SJSA1 (cell line): ENCODE measurements at places on chromosomes 5 and 9.
A peak's percentile ranks its signal among the peaks of the same experiment; 100 is the strongest.

GRCh38 chr5:96752341-96753016 lies 55.3 kb downstream of the ERAP1 start:
- peak; percentile 49 for DNase-seq

- DNase-seq, result no peak
These were observed 31.5 kb upstream of the ADRB2 start for GRCh38 chr5:148794729-148795561.

- no peak for DNase-seq
These were observed 31.7 kb upstream of the GAS1 start for GRCh38 chr9:86978922-86979474.

GRCh38 chr5:103293099-103293498 lies 34.5 kb downstream of the MACIR start:
- no peak for DNase-seq

DNA sequence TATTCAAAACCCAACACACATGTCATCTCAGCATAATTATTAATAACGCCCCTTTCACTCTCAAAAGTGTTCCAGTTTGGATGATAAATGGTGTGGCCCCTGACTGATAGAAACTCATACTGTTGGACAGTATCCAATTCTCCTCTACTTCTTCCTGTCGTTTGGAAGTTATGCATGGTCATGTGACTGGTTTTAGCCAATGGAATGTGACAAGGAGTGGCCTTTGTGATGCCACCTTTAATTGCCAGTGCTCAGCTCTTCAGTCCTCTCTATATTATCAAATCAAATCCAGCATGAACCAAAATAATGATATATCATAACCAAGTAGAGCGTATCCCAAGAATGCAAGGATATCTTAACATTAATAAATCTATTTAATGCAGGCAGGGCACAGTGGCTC lies 117.8 kb upstream of the SPIN1 start:
- no peak for DNase-seq

DNA sequence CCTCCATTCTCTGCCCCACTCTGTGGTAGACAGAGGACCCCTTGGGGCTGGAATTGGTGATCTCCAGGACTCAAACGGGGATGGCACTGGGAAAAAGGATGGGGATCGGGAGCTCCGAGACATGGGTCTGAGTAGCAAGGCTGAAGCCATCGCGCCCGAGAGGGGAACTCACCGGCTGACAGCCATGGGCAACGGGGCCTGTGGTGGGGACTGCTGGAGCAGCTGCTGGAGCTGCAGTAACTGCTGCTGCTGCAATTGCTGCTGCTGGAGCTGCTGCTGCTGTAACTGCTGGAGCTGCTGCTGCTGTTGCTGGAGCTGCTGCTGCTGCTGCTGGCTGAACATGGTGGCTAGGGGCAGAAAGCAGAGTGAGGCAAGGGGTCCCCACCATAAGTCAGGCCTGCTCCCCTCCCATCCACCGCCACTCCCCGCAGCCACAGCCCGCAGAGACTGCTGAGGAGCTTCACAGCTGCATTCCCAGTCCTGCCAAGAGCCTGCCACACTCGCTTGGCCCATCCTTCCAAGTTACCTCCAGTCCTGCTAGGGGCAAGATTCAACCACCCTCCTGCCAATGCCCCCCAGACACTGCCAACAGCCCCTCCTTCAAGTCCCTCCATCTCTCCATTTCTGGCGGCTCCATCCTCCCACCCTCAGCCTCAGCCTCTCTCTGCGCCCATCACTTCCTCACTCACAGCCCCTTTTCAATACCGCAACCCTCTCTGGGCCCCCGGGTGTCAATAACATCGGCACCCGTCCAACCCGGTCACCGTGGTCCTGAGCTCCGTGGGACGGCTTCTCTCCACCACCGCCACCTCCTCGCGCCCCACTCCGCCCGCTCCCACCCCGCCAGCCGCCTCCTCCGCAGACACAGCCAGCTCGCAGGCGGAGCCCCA lies 611 bp downstream of the CIZ1 start:
- DNase-seq, result peak; percentile 31

DNA sequence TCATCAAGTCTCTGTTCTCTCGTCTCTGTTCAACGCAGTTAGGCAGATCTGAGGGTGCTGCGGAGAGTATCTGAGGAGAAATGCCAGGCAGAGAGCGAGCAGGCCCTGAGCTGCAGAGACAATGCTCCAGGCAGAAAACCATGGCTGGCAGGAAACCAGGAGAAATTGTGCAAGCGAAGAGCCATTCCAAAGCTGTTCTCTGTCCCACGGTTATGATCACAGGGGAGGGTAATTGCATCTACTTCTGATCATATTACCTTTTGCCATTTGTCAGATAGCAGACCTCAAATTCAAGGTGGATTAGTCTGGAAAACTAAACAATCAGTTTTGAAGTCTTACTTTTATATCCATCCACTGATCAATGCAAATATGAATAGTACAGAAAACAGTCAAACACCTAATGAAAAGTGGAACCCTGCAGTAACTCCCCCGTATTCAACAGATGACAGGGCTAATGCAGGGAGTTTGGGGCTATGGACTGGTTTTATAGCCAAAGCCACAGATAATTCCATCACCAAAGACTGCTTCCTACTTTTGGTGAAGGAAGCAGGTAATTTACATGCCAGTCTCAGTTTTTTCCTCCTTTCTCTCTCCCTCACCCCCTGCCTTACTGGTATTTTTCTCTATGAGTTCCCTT lies 228.0 kb downstream of the DCP2 start:
- no peak for DNase-seq

DNA sequence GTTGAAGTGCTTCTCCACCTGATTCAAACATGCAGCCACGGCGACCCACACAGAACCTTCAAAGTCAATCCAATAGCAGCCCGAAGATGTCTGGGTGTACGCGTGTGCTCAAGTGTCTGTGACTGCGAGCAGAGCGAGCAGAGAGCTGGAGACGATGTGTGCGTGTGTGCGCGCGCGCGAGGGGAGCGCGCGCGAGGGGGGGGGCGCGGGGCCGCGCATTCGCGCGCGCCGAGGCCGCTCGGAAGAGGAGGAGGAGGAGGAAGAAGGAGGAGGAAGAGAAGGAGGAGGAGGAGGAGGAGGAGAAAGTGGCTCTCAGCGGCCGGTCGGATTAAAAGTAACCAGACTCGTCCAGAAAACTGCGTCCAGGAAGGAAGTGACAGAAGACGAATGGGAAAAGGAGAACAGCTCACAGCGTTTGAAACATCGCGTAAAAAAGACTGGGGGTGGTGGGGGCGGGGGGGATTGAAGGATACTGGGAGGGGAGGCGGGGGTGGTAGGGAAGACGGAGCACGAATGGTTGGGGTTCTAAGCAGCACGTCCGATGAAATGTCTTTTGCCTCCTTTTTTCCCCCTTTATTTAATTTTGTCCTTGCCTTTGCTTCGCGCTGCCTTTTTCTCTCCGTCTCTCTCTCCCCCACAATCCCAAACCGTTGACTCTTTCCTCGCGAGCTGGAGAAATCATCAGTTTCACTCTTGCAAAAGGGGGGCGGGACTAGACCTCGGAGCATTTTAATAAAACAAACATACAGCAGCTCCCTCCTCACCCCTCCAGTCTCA lies at the start of gene MEF2C:
TSS of gene MEF2C (minus strand) at position 126 of the 777 bp plus-strand sequence. CDS start 59,396 bp downstream, outside the sequence.
- peak; percentile 95 for DNase-seq

DNA sequence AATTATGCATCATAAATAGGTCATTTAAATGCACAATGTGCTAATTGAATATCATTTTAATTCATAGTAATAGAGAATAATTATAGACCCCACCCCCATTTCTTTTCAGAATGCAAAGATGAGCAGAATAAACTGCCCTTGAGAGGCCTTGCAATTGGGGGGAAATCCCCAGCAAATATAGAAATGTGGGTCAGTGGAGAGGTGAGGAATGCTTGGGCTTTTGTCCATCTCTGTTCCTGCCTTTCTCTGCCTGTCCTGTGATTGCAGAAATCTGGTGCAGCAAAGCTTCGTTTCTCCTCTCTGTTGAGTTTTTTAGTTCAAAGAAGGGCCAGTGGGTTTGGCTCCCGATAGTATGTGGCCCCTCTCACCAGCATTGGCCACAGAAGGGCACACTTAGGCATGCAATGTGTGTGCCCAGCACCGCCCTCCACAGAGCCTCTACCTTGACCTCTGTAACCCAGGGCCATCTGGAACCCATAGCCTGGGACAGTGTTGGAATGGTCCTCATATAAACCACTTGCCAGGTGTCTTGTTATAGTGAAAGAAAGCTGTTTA lies 164.2 kb downstream of the SEMA6A start:
- no peak for DNase-seq

DNA sequence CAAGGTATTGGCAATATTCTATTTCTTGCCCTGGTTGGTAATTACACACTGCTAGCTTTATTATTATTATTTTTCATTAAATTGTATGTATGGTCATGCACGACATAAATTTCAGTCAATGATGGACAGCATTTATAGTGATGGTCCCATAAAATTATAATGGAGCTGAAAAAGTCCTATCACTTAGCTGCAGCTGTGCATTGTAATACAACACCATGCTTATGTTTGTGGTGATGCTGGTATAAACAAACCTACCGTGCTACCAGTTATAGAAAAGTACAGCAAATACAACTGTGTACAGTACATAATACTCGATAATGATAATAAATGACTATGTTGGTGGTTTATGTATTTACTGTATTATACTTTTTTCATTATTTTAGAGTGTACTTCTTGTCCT lies 65.5 kb downstream of the NR3C1 start:
- DNase-seq, result peak; percentile 43

- peak; percentile 86 for DNase-seq
These were observed at the start of gene PTGR1 for GRCh38 chr9:111599092-111599954. Gene PTGR1, minus strand, starts transcription at chr9:111599647. Its CDS starts 2,225 bp downstream, at chr9:111597422.

GRCh38 chr9:99411068-99411467 lies 189.0 kb downstream of the SEC61B start:
- DNase-seq, result no peak

DNA sequence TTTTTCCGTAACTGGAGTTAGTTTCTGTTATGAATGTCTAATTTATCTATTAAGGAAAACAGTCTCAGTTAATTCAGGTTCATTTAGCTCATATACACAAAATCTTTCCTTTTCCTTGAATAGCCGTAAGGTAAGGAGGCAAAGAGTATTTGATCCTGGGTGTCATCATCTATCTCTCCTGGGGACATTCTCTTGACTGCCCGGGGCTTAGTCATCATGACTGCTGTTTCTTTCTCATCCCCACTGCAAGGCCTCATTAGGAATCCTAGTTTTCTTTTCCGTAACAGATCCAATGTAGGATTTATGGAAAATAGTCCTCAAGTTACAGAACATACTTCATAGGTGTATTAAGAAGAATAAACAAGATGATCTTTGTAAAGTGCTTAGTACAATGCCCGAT lies 134.9 kb upstream of the CHD1 start:
- no peak for DNase-seq

DNA sequence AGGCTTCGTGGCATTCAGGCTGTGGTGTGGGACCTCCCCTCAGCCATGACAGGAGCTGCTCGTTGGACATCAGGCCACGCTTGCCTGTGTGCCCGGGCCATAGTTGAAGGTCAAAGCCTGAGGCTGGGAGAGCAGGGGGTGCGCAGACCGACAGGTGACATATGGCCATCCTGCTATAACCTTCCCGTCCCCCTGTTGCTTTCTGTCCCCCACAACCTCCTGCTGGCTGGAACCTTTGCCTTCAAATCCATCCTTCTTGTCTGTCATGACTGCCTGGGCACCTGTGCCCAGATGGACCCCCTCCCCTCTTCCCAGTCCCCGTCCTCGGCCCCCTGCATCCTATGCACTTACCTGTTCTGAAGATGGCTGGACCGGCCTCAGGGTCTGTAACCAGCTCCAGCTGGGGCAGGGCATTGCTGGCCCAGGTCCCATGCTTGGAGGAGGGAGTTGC lies 83.2 kb downstream of the WNK2 start:
- no peak for DNase-seq

DNA sequence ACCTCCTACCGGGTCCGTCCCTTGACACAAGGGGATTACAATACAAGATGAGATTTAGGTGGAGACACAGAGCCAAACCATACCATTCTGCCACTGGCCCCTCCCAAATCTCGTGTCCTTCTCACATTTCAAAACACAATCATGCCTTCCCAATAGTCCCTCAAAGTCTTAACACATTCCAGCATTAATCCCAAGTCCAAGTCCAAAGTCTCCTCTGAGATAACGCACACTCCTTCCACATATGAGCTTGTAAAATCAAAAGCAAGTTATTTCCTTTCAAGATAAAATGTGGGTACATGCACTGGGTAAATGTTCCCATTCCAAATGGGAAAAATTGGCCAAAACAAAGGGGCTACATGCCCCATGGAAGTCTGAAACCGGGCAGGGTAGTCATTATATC lies 463.9 kb upstream of the CDH9 start:
- no peak for DNase-seq

DNA sequence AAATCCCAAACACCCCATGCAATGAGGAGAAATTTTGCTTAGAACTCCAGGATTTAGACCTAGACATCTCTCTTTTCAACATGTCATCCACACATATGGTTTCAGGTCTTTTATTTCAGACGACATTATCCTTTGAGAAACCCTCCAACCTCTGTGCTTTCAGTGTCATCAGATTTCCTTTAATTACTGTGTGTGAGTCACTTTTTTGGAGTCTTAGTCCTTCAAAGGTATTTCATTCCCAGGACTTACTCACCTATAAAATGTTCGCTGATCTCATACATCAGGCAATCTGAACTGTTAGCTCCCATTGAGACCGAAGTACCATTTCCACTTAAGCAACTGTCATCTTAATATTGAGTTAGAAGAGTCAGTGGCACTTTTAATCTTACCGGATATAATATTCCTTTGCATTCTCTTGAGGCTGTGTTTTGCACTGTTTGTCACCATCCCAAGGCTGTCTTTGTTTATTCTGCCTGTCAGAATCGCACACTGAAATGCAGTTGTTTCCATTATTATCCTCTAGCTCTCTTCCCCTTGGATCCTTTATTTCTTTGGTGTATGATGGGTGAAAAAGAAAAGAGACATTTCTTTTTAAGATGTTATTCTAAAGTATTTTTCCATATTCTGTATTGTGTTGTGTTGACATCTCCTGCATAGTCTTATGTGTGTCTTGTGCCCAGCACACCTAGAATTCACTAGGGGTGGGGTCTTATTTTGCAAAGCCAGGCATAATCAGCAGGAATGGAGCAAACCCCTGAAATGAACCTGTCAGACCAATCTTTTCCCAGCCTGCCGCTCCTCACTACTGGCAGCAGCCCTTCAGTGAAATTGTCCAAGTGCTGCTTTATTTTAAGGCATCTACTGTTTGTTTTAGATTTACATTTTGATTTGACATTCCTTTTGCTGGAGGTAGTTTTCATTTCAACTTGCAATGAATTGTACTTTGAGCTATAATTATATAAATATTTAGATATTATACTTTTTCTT lies 155.4 kb downstream of the PAM start:
- no peak for DNase-seq

DNA sequence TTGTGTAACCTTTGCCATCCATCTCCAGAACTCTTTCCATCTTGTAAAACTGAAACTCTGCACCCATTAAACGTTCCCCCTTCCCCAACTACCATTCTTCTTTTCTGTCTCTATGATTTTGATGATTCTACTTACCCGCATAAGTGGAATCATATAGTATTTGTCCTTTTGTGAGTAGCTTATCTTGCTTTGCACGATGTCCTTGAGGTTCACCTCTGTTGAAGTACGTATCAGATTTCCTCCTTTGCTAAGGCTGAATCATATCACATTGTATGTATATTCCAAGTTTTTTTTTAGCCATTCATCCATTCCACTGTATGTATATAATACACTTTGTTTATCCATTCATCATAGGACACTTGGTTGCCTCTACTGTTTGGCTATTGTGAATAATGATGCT lies 2.9 kb upstream of the RNF130 start:
- DNase-seq, result no peak

- no peak for DNase-seq
These were observed 1.1 kb upstream of the LPAR1 start for GRCh38 chr9:111039231-111039906.

- no peak for DNase-seq
These were observed 25.0 kb upstream of the TRIM36 start for GRCh38 chr5:115194676-115195075.

GRCh38 chr9:115211413-115212124 lies 93.6 kb upstream of the TNC start:
- DNase-seq, result no peak
